ENCODE measurements at places on chromosomes 7 and 10.

DNA sequence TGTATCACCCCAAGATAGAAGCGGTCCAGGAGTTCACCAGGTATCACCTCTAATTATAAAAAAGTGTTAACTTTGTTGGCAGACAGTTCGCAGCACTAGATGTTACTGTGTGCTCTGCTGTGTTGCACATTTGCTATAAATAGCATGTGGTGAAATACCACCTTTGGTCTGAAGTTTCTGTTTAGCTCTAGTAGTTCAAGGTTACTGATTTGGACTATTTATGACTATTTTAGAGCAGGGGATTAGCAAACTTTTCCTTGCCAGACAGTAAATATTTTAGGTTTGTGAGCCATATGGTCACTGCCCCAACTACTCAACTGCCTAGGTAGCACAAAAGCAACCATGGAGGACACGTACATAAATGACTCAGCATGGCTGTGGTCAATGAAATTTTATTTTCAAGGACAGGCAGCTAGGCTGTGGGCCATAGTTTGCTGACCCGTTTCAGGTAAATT is 16.5 kb downstream of the DENND10 start:
- DNase-seq, result no peak

DNA sequence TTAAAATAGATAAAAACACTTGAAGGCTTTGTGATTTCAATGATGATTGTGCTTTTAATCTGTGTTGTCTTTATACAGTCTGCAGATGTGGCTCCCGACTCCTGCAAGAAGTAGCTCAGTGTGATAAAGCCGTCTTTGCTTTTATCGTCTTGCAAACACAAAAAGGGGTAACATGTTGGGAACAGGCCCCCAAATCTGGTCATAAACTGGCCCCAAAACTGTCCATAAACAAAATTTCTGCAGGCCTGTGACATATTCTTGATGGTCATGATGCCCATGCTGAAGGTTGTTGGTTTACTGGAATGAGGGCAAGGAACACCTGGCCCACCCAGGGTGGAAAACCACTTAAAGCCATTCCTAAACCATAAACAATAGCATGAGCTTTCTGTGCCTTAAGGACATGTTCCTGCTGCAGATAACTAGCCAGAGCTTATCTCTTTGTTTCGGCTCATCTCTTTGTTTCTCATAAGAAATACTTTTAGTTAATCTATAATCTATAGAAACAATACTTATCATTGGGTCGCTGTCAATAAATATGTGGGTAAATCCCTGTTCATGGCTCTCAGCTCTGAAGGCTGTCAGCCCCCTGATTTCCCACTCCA is 14.8 kb upstream of the ZNF485 start:
- no peak for DNase-seq

DNA sequence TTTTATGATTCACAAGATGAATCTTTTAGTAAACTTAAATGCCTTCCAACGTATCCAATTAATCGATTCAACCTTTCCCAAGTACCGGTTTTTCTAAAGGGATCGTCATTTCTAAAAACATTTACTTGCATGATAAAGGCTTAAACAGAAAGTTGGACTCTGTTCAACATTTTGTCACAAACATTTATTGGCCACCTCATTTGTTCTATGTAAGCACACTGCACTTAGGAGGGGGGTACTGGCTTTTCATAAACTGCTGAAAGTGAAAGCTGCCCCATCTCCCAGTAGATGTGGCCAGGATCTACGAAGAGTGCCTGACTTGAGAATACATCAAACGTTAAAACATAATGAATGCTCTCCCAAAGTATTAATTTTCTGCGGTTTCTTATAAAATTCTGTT is 37.3 kb upstream of the LAMB4 start:
- DNase-seq, result no peak

GRCh38 chr10:70106958-70107791 is 25.4 kb downstream of the AIFM2 start:
- no peak for DNase-seq

DNA sequence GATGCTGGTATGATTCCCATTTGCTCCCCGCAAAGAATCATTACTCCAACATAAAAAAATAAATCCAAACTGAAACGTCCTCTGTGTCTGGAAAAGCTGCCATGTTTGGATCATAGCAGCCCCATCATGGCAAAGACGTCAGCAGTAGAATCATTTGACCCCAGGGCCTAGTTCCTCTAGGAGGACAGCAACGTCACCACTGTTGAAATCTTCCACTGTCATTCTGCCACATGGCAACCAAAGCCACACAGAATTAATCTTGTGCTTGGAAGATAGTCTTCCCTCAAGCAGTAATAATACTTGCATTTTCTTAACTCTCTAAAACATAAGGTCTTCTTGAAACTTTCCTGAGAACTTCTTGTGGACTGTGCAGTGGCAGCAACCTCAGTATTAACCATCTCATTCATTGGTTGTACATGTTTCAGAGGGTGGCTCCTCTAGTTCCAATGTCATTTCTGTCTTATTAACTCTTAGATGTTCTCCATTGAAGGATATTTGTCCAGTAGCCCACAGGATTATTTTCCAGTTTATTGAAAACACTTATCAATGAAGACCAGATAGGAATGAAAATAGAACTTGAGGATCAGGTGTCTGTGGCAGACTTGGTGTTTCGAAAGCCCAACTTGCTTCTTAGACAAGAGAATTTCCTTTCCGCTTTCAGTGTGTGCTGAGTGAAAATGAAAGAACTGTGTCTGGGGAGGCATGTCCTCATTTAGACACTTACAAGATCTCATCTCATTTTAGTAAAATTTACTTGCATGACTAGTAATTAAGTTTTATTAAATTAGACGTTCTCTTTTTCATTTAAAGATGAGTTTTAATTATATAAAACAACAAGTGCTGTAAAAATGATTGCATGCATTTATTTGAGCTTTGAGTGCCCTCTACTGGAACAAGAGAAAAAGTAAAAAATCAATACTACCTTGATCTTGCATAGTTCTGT is 28.9 kb upstream of the INHBA start:
- DNase-seq, result no peak

DNA sequence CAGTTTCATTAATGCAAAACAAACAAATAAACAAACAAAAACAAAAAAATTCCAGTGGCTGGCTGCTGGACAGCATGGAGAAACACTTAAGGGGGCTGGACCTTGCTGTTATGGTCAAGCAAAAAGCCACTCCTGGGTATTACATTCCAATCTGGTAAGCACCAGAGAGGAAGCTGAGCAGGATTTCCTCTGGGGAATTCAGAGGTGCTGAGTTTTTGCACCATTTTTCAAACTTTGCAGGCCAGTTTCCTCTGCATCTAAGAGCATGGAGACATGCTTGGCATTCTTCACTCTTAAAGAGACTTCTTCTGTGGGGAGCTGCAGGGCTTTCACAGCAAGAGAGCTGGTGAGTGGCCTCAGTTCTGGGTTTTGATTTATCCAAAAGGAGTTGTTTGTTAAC is 84.5 kb downstream of the FZD1 start:
- DNase-seq, result no peak

DNA sequence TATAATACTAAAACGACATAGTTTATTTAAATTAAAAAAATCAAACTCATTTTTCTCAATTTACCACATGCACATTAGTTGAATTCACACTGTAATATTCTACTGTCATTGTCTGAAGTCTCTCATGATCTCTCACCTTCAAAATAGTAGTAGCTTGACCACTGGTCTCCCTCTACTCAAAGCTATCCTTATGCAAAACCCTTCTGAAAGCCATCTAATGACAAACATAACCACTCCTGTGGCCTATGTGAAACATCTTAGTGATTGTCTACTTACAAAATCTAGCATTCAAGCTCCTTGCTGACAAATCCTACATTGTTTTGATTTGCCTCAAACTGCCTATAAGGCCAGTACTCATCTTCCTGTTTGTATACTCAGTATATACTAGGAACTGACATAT is 606.0 kb upstream of the GHITM start:
- no peak for DNase-seq

DNA sequence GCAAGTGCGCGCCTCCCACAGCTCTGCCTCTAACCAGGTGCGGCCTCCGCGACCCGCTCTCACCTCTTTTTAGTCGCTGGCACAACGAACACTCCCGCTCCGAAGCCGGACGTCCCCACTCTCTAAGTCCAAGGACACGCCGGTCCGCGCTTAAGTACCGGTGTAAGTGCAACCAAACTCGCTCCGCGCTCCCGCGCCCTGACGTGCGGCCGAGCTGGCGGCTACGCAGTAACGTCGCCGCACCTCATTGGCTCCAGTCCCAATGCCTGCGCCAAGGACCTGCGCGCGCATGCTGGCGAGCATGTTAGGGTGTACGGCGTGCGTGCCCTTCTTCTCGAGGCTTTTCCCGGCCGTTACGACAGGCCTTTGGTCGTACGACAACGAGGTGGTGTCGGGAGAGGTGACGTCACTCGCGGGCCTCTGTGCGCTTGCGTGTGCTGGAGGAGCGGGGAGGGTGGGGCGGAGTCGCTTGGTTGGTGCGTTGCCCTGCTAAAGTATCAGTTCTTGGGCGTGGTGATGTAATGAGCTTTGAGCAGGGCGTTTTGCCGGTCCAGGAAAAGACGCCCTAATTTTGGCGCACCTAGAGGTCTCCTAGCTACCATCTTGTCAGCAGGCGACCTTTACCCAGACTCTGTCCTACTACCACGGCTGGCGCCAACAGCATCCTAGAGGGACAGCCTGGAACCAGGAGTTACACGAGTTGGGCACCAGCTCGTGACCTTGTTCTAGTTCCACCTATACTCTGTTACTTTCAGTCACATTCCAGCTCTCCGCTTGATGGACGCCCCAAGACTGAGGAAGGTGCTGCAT is at the start of gene CYCS:
Gene CYCS (minus strand): TSS at position 124 of the 810 bp plus-strand sequence. CDS start 1,141 bp downstream, outside the sequence.
- peak; percentile 99 for DNase-seq

DNA sequence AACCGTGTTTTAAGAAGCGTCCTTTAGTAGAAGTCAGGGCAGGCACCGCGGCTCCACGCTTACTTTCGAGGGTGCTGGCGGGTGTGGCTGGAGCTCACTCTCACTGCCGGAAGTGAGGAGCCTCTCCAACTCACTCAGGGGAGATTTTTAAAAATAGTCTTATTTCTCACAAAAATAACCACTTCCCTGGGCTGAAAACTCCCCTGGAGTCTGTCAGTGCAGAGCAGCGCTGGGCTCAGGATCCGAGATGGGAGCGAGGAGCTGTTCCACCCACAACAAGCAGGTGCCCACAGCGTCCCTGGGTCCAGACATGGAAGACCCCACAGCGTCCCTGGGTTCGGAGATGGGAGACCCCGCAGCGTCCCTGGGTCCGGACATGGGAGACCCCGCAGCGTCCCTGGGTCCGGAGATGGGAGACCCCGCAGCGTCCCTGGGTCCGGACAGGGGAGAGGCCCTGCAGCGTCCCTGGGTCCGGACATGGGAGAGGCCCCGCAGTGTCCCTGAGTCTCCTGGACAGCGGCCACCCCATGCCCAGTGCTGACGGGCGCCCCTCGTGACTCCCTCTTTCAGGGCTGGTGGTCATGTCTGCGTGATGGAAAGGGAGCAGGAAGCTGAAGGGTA is 51.2 kb downstream of the VIPR2 start:
- DNase-seq, result no peak

DNA sequence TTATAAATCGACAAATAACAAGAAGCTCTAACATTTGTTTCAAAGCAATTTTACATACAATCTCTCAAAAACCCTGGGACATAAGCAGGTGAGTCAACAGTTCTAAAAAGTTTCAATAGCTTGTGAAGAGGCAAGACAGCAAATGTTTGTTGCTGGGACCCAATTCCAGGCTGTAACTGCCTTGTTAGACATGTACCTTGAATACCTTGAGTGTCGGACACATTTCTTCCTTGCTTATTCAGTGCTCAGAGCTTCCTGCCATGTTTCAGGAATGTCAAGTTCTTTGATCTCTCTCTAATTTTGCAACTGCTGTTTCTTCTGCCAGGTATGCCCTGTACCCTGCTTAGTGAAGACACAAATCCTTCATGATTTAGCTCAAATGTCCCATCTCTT is 5.1 kb downstream of the CH25H start:
- DNase-seq, result no peak
